KG1 (cell line): ENCODE measurements at places on chromosomes 13 and 19.

DNA sequence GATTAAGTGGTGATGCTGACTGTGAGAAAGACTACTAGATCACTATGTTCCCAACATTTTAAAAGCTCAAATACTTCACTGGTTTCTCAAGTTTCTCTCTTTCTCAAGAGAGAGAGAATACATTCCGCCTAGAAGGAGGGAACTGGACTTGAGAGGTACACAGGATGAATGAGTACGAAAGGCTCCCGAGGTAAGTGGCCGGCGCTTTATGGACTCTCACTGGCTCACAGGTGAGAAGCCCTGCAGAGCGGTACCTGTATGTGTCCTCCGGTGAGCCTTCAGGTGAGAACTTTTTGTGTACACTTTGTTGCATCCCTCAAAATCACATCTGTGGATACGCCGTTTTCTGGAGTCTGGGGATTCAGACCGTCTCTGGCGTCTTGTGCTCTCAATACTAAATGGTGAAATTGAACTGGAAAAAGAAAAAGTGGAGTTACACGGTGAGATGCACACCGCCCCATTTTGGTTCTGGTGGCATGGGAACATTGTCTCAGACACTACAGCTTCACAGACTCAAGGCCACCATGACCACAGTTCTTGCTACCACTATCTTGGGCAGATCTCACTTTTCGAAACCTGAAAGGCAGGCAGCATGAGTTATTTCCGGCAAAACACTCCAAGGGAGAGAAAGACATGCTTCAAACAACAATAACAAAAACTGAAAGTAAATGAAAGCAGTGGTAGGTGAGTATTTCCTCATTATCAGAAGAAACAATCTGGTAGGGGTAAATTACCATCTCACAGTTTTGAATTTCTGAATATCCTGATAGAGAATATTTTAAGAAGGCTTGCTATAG lies 418.9 kb downstream of the KLF12 start:
- DNase-seq = no peak

DNA sequence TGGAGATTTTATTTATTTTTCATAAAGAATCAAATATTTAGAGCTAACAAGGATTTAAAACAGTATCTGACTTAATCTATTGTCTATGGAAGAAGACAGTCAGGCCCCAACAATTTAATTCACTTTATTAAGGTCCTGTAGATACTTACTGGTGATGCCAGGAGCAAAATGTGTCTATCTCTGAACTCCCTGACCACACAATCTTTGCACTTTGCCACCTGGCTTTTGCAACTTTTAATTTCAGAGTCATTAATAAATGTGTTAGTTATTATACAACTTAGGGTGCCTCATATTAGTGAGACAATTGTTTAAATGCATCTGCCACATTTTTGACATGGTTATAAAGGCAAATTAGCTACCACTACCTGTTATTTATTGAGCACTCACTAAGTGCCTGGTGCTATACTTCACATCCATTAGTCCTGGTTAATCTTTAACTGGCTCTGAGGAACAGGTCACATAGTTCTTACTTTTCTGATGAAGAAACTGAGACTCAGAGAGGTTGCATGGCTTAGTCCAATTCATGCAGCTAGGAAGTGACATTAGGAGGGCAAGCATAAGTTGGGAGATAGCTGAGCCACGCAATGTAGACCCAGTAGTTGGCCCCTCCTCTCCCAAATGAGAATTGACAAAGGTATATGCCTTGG lies 297.9 kb downstream of the DCT start:
- no peak for DNase-seq

GRCh38 chr13:46782691-46783090 lies 14.3 kb downstream of the ESD start:
- no peak for DNase-seq

GRCh38 chr13:41590122-41590521 lies 132.8 kb downstream of the RGCC start:
- no peak for DNase-seq

- no peak for DNase-seq
These were observed 5.2 kb upstream of the BCAM start for GRCh38 chr19:44803442-44804428.
